ENCODE measurements at places on chromosomes 11 and 22.

DNA sequence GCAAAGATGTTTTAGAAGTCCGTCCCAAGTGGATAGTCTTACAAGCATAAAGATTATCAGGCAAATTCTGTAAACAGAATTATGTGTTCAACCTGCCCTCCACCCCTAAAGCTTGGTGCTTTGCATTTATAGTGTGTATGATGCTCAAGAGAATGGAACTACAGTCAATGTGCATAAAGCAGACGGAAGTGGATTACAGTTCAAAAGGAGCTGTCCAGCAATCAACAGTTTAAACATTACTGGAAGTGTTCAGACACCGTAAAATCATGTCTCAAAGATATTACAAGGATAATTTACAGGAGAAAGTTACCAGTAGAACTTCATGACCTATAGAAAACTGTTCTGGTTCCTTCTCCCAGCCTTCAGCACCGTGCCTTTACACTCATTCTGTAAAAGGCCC lies 1.0 kb downstream of the RIC3 start:
- DNase-seq = no peak

GRCh38 chr22:49645791-49646550 lies 181.7 kb downstream of the BRD1 start:
- no peak for DNase-seq

DNA sequence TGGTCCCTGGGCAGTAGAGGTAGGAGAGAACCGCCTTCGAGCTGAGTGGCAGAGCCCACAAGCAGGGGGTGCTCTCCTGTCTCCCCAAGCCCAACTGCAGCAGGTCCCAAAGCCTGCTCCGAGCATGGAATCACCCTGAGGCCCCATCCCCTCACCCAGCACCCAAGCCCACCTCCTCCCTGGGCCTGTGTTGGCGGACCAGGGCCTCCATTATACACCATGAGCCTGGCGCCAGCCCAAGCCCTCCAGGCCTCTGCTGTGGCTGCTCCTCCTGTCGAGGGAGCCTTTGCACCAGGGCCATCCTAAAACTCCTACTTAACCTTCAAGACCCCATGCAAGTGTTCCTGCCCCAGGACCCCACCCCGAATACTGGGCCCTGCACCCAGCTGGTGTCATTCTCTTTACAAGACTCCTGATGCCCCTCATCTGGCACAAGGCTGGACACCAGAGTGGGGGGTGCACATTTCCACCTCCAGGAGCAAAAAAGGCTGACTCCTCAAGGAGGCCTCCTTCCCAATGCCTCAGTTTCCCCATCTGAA lies 16.6 kb downstream of the GP1BB start:
- no peak for DNase-seq

DNA sequence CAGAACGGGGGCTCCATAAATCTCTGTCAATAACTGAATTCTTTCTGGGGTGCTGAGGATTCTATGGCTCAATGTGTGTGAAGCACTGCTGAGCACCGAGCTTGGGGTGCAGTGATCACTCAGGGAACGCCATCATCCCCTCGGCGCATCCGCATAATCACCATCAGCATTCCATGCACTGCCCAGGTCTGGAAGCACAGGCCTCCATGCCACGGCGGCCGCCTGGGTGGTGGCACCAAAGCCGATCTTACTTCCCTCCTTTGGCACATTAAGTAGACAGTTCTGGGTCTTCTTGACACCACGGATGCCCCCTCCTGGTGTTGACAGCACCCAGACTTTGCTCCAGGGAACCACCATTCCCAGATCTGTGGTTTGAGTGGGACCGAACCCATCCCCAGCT lies 15.6 kb downstream of the LTO1 start:
- DNase-seq = no peak

DNA sequence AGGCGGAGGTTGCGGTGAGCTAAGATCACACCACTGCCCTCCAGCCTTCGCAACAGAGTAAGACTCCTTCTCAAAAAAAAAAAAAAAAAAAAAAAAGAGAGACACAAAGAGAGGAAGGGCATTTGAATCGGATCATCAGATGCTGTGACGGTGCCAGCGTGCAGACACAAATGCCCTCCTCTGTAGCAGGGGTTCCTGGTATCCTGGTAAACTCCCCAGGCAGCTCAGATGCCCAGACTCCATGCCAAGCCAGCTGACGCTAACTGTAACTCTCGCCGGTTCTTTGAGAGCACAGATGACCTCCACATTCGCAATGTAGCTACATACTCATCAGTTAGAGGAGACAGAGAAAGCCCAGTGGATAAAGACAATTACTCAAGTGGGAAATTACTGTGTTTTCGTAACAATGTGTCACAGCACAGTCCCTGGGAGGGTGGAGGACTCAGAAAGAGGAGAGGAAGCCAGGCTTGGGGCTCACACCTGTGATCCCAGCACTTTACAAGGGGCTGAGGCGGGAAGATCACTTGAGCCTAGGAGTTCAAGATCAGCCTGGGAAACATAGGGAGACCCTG lies 153.1 kb downstream of the BRD1 start:
- no peak for DNase-seq

GRCh38 chr11:11178671-11179638 lies 174.1 kb downstream of the CSNK2A3 start:
- no peak for DNase-seq

DNA sequence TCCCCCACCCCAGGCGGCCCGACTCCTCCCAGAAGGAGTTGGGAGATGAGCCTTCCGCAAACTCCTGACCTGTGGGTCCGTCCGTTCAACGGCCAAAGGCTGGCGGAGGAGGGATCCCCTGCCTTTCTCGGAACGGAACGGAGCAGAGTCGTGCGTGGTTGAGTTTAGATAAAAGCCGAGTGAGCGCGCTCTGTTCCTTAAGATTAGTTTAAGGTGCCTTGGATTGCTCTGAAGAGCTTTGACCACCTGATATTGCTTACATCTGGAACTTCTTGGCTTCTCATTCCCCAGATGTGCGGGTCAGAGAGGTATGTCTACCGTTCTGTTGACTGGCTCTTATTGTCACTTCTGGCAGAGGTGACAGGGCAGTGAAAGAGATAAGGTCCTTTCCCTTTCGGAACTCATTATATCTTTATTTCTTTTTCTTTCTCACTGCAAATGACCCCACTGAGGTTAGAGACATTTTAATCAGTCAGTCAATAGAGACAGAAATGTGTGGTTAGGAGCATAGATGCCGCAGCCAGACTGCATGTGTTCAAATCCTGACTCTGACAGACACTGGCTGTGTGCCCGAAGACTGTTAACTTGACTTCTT lies at the start of gene TRIM6:
TSS of gene TRIM6 (plus strand) at position 31 of the 595 bp plus-strand sequence. CDS start at position 292, 261 bp downstream.
- no peak for DNase-seq

DNA sequence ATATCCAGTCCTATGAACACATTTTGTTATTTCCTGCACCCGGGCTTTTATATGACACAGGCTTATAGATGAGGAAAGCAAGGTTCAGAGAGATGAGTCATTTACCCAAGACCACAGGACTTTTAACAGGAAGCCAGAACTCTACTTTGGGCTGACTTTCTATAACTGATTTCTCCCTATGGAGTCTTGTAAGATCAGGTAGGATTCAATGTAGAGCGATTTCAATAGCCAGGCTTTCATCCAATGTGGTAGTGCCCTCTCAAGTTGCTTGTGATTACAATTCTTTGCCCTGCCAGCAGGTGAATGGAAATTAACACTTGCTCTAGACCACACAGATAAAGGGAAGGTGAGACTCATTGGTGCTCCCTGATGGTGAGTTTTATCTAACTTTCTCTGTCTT lies 378.3 kb downstream of the INSC start:
- no peak for DNase-seq

GRCh38 chr11:66432597-66432996 lies 6.1 kb downstream of the MRPL11 start:
- no peak for DNase-seq

DNA sequence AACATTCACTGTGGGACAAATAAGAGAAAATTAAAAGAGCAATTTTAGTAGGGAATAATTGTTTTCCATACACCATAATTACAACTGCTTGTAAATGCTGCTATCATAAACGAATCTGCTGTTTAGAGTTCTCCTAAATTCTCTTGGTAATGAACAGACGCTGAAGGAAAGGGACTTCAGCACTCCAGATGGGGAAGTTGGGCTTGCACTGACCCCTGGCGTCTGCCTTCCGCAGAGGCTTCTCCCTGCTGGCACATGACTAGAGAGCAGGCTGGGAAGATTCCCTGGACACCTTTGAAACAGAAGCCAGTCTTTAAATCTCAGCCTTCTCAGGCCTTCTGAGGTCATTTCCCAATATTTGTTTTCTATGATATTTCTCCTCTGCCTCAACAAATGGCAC lies 84.1 kb downstream of the NXPE2 start:
- no peak for DNase-seq

- no peak for DNase-seq
Observed at GRCh38 chr11:119936426-119936825, 201.5 kb downstream of the TRIM29 start.

GRCh38 chr11:44165432-44165831 lies 70.0 kb downstream of the EXT2 start:
- no peak for DNase-seq

GRCh38 chr11:14317659-14318325 lies 41.2 kb downstream of the RRAS2 start:
- DNase-seq = no peak

DNA sequence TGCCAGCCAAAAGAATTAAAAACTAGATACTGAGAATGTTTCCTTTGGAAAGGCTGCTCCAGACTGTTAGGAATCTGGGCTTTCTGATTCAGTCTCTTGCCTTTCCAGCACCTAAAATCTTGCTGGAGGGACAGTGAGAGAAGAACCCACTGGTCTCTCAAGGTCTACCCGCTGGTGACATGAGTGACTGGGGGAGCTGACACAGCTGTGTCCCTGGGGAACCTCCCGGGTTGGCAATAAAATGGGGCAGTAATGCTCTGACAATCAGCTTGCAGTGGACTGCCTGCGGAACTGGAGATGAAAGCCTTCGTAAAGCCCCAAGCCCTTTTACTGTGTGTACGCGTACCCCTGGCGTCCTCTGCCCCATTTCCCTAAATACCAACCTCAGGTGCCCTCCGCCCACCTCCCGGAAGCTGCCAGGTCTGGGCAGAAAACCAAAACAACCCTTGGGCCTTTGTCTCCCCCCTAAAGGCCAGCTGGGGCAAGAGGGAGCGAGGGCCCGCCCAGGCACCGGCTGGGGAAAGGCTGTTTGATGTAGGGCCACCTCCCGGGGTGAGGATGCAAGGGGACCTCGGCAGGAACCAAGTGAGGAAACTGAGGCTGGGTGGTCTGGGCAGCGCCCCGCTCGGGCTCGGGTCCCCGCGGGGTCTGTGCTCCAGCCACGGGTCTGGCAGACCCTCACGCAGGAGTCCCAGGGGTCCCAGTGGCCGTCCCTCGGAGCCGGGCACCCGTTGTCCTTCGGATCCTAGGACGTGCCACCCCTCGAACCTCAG lies 741 bp downstream of the CARS1 start:
- no peak for DNase-seq

GRCh38 chr11:70542811-70543210 lies 144.5 kb downstream of the CTTN start:
- no peak for DNase-seq

- DNase-seq = no peak
Observed at GRCh38 chr22:37025500-37026070, 6.0 kb downstream of the MPST start.

DNA sequence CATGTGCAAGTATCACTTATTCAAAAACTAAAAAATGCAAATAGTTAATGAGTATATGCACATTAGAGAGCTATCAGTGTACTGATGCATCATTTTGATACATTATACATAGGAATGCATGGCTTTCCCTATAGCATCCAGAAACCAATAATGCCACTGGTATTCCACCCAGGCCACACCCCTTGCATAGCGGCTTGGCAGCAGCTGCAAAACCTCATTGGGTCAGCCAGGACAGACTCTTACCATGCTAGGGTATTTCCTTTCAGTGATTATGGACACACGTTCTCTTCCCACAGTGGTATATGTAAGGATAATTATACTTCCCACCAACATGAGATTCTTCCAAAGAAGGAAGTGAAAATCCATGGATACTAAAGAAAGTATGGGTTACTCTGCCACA lies 145.9 kb upstream of the PITPNB start:
- DNase-seq = no peak

DNA sequence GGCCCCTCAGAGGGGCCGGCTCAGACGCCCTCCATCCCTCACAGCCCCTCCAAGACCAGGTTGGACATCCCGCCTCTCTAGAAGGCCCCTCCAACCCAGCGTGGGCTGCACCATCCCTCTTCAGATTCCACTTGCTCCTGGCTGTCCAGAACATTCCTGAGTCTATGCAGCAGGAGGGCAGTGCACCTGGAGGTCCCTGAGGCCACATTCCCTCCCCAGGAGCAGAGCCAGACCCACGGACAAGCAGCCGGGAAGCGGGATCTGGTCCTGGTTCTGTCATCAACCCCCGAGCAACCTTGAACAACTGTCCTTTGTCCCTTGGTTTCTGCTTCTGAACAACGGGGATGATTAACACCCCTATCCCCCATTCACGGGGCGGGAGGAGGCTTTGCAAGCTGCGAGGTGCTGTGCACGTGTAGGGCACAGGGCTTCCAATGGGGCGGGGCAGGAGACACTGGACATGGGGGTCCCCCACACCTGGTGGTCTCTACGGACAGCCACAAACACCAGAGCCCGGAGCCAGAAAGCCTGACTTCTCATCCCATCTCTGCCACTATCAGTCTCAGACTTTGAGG lies 13.2 kb upstream of the PDGFB start:
- no peak for DNase-seq

Data from activated CD8-positive, alpha-beta memory T cell treated with anti-CD3 and anti-CD28 coated beads for 4 hours (primary cell).